ENCODE measurements at places on chromosomes 3 and 15. TPM values are rescaled to one million over a fixed set of nuclear protein-coding genes. Genes with fewer than 3 reads are reported as not detected.

GRCh38 chr3:40961104-40961857 is 238.0 kb upstream of the CTNNB1 start:
- no peak for DNase-seq

DNA sequence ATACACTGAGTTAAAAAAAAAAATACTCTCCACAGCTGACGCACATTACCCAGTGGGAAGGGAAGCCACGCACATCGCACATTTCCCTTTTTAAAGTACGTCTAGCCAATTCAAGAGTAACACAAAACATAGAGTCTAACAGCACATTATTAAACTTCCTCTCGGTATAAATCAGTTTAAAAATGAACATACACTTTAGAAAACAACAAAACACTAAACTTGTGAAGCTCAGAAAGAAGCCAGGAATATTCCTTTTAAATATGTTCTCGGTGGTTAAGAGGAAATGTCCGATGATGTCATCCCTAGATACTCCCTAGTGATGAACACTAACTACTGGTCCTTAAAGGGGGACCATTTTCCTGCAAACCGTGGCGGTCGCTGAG is 721 bp downstream of the MYEF2 start:
- no peak for DNase-seq

GRCh38 chr15:71290881-71291635 is 175.8 kb downstream of the THSD4 start:
- DNase-seq = no peak

The PP2D1 gene
- not detected for total RNA-seq

DNA sequence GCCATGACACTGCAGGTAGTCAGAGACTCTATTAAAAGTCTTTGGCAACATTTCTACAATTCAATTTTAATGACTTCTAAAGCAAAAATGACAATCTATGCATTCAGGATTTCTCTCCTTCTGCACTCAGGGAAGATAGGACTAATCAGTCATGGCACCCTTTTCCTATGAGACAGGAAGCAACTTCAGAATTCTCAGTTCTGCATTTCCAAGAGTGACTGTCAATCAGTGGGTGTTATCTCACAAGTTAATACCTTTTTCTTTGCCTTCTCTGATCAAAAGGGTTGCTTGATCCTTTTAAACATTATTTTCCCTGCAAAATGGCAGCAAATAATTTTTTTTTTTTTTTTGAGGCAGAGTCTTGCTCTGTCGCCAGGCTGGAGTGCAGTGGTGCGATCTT is 7.8 kb upstream of the ICE2 start:
- DNase-seq = no peak

GRCh38 chr15:65583701-65584100 is 27.2 kb downstream of the INTS14 start:
- DNase-seq = no peak

Measured in uterus (tissue), 4 donors.